HT1080 (cell line): ENCODE measurements at places on chromosomes 1 and 21.

DNA sequence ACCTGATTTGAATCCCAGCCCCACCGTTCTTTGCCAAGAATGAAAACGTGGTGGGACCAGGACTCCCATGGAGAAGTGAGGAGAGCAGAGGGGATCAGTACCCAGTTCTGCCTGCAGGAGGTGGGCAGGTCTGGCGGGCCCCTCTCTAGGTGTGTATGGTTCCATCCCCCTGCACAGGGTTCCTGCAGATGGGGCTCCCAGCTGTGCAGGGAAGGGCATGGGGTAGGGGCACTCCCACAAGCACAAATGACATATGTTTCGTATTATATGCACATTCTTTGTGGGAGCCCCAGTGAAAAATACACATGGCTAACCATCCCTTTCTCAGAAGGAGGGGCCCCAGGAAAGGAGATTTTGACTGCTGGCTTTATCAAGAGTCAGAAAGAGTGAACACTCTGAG is 144.6 kb downstream of the PLPP3 start:
- DNase-seq: no peak

DNA sequence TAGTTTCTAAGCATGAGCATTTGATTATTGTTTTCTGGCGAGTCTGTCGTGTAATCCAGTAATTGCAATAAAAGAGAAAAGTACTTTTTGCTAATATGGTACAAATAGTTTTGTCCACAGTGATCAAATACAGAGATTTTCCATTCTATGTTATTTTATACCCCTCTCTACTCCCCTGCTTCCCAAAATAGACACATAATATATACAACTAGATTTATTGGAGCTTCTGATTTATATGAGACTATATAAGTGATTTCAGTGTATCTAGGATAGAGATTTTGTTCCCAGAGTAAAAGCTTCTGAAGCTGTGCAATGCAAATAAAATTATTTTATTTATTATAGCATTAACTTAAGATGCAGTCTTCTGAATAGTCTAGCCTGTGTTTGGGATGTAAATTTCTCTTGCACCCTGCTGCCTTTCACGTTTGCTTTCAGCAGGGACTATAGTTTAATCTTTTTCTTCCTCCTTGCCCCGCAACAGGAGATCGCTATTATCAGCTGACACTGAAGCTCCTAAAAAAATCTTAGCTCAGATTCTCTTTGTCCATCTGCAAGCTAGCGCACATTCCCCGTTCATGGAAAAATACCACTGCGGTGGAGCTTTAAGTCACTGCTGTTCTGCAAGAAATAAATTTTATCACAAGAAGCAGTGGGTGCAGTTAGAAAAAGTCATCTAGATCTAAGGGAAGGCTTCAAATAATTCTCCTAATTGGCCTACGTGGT is 273.3 kb downstream of the DISC1 start:
- no peak for DNase-seq

DNA sequence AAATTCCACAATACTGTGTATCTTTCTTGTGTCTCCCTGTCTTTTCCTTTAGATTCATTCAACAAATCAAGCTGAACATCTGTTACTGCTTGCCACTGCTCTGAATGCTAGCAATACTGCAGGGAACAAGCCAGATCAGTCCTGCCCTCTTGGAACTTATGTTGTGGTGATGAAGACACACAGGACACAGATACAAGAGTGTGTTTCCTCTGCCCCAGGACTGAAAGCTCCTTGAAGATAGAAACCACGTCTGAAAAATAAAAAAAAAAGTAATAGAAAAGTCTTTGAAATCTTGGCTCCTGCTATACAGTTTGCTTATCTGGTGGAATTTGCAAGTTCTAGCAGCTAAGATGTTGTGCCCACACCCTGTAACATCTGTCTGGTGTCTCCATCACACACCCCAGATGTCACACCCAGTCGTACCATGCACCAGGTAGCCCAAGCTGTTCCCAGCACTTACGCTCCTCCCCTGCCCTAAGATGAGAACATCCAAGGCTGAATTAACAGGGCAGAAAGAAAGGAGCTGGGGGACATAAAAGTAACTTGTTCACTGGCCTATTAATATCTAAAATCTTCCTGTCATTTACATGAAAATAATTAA is 80.2 kb upstream of the GALNT2 start:
- DNase-seq: no peak

DNA sequence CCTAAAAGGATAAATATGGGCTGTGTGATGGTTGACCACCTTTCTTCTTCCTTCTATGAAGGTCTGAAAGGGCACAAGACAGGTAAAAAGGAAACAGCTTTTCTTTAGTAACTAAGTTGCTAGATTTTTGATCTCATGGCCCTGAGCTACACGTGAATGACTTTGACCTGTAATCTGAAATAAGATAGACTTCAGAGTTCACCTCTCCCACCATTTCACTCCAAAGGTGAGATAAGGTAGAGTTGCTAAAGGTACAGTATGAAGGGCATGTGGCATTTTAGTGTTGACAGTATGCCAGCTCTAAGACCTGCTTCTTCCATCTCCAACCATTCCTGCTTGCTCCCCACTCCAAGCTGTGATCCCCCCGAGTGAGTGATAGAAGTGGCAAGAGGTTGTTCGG is 25.8 kb upstream of the C8B start:
- no peak for DNase-seq

DNA sequence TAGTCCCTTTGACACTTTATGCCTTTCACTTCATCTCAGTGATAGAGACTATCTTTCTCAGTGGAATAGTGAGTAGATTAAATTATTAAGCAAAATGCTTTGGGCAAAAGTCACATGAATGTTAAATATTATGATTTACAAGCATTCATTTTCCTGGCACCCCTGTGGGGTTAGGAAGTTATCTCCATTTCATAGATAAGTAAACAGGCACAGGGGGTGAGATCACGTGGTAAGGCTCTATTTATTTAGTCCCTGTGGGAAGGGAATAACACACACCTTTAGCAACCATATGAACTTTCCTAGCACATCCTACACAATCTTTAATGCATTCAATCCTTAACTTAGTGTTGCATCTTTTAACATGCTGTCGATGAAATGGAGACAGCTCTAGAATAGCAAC is 12.3 kb downstream of the PSMB2 start:
- DNase-seq: no peak

- DNase-seq: no peak
These were observed 382.3 kb downstream of the PRDM2 start for GRCh38 chr1:14082331-14082730.

GRCh38 chr1:233790662-233791371 is 113.7 kb upstream of the SLC35F3 start:
- DNase-seq: peak; percentile 47

- DNase-seq: peak; percentile 90
These were observed 26.9 kb downstream of the SORT1 start for GRCh38 chr1:109370712-109371340.

- DNase-seq: peak; percentile 22
These were observed 8.1 kb upstream of the PLA2G5 start for GRCh38 chr1:20061866-20062265.

- DNase-seq: no peak
These were observed 66.2 kb upstream of the B3GALT5 start for GRCh38 chr21:39546522-39546921.

DNA sequence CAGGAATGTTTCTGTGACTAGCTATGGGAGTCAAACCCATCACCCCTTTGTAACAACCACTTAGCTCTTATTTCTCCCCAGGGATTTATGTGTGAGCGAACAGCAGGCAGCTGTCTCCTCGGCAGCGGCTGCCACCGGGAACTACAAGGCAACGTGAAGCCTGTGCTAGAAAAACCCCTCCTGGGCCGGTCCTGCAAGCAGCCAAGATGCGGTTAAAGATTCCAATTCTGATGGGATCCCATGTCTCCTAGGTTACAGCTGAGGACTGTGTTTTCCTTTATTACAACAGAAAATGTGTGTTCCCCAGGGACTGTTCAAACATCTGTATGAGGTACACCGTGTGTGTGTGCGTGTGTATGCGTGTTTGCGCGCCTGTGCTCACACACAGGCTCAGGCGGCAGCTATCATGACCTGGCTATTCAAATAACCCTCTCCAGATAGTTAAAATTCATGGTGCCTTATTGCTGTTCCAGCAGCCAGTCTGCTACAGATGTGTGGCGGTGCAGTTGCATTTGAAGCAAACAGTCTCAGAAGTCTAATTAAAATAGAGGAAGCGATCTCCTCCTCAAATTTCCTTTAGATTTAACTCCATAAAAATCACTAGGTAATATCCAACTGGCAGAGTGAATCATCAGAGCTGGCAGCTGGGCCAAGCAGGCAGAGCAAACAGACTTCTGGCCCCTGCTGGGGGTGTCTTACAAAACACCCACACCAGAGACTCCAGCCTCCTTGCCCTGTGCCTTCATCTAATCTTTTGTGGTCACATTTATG is 68.0 kb downstream of the LMX1A start:
- DNase-seq: no peak

GRCh38 chr1:2236695-2237677 is 8.9 kb downstream of the SKI start:
- DNase-seq: no peak

GRCh38 chr1:182347019-182347418 is 44.6 kb downstream of the GLUL start:
- DNase-seq: no peak

DNA sequence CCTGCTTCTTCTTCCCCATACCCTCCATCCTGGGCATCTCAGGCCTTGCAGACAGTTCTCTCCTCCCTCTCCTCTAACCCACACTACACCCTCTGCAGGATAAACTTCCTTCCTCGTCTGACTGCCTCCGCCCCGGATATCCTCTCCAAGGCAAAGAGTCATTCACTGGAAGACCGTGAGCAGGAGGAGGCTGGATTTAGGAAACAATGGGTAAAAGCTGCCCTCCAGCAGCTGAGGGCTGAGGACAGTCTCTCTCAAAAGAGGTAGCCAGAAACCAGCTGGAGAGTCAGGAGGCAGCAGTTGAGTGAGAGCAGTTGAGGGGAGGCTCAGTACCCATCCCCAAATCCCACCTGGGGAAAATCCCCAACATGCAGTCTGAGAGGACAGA is 1.4 kb downstream of the CSRP1 start:
- DNase-seq: peak; percentile 84

DNA sequence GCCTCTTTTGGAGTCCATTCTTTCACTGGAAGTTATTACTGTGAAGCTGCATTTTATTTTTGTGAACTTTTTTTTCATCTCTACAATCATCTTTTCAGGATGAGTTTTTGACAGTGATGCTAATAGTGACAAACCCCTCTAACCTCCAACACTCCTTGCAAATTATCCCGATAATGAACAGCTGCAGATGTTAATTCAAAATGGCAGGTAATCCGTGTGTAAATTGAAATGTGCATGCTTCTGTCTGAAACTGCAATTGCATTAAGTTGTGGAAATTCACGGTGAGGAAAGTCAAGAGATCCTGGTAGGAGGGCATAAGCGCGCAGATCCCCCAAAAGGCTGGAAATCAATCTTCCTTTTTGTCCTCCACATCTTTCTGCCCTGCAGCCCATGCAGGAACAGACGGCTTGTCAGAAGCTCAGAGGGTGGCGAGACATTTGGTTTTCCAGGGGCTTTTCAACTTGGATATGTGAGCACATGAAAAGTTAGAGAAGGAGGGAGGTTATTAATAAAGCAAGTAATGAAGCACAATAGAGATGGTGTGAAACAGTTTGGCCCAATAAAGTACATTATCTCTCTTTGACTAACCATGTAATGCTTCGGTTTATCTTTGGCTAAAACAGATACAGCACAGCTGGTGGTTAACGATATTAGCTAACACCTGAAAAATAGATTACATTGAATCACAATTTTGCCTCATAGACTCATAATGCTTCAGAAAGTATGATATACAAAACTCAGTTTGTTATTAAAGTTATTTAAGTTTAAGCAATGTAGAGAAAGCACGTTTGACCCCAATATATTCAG is 143.5 kb upstream of the COA6 start:
- no peak for DNase-seq

GRCh38 chr1:58657082-58657481 is 42.8 kb downstream of the MYSM1 start:
- no peak for DNase-seq

GRCh38 chr21:41506611-41507520 is 1.1 kb downstream of the TMPRSS2 start:
- DNase-seq: no peak

DNA sequence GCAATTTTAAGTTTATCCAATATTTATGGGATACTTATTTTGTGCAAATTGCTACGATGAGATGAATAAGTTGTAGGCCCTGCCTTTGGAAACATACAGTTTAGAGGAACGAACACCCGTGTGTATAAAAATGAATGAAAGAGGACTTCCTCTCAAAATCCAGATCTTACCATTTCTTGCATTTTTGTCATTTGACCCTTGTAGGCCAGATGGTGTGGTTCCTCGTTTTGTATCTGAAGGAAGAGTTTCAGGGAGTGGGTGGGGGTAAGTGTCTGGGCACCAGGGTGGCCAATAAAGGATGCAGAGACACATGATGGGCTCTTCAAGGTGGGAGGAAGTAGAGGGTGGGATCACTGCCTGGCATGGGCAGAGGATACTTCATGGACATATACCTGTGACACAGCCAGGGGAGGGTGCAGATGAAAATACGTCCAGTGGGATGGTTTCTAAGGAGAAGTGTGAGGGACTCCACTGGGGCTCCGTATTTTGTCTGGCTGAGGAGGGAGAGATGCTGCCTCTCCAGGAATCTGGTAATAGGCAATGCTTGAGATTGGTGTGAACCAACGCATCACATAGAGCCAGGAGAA is 14.4 kb downstream of the MAPKAPK2 start:
- DNase-seq: no peak

GRCh38 chr1:87180682-87181081 is 148.0 kb upstream of the LMO4 start:
- DNase-seq: no peak

- DNase-seq: no peak
These were observed 37.7 kb downstream of the IGFN1 start for GRCh38 chr1:201228011-201228983.

DNA sequence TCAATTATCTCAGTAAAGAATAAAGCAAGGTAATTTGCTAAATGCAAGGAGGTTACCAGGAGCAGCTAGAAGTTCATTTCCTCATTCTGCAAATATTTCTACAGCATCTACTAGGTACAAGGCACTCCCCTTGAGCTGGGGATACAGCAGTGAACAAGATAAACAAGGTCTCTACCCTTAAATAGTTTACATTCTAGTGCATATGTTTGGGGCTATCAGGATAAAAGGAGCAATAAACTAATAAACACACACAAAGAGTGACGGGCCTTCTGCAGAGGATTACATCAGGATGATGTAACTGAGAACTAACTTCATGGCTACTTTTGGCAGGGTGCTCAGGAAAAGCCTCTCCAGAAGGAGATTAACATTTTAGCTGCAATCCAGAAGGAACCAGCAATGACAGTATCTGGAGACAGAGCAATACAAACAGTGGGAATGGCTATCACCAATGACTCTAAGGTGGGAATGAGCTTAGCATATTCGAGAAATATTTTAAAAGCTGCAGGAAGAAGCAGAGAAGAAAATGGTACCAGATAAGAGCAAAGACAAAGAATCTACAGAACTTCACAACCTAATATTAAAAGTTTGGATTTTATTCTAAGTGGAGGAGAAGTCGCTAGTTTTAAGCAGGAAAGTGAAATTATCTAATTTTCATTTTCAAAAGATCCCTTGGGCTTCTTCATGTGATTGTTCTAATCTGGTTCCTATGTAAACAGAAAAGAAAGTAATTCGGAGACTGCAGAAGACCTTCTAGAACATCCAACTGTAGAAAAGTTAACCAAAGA is 25.8 kb downstream of the TP53BP2 start:
- DNase-seq: no peak
